ENCODE measurements at places on chromosomes 16 and 17. TPM values are rescaled to one million over a fixed set of nuclear protein-coding genes. Genes with fewer than 3 reads are reported as not detected.

Gene PERCC1
- 0.43 TPM for polyA plus RNA-seq

Gene PLCD3
- polyA plus RNA-seq, result 55.8 TPM

Gene TPSD1
- polyA plus RNA-seq, result not detected

Gene ZFP3
- 11.6 TPM for polyA plus RNA-seq

Gene PPP1R27
- 52.6 TPM for polyA plus RNA-seq

Gene KRTAP4-4
- polyA plus RNA-seq, result not detected

DNA sequence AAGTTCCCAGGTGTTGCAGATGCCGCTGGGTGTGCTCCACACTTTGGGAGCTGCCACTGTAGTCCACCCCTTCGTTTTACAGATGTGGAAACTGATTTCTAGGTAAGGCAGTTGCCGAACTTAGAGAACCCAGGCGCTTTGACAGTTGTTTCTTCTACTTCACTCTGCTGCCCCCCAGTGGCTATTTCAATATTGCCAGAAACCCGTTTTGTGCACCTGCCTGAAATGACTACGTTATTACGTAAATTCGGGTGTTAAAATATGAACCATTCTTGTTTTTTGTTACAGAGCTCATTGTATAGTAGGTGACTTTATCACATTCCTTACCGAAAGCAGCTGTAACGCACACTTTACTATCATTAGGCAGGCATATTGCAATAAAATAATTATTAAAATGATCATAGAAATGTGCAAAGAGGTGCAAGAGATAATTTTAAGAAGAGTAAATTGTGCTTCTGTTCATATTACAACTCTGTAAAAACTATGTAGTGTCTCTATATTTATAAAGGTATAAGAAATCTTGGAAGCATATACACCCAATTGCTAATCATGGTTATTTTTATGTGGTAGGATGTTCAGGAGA, 44.9 kb downstream of the OTOA start:
- DNase-seq, result peak; percentile 59

GRCh38 chr17:80018917-80019651, 16.6 kb downstream of the TBC1D16 start:
- DNase-seq, result no peak

DNA sequence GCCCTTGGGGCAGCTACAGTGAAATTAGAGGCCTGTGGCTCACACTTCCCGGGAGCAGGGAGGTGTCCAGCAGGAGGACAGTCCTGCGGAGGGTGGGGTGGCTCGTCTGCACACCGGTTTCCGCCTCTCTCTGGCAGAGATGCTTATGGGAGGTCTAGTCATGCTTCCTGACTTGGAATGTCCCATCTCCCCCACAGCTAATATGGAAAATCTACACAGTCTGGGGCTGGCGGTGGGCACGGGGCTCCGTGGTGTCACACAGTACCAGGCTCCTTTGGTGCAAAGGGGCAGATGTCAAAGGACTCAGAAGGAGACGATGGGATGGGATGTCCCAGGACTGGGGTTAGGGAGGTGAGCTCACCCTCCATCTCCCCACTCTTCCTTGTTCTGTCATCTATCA, 44.1 kb upstream of the DOC2B start:
- DNase-seq, result no peak

DNA sequence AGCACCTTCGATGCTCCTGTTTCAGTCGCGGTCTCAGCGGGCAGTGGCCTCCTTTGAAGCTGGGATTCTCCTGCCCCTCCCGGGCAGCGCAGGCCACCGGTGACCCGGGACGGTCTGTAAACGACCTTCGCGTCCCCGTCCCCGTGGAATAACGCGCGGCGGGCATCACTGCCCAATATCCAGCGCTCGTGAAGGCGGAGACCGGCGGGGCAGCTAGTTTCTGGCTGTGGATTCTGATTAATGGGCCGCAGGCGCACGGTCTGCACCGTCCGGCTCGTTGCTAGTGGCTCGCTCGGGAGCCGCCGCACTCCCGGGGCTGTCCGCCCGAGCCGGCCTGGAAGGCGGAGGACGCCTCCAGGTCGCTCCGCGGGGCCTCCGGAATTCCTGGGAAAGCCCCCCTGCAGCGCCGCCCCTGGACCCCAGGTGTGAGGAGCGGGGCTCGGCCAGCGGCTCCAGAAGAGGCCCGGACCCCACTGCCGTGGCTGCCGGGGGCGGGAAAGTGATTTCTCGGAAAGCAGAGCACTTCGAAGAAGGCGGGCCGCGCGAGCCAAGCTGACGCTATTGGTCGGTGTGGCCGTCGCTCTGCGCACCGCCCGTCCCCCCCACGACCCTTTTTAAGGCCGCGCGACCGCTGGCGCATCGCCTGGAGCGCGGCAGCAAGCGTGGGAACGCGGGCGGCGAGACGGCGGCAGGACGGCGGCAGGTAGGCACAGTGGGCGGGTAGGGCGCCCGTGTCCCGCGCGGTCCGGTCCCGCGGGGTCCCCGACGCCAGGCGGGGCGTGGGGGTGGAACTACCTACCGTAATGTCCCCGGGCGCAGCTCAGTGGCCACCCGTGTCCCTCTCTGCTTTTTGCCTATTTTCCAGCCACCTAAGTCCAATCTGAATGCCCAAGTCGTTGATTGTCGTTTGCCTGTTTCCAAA, at the start of gene IRF8:
Gene IRF8 (plus strand): TSS at position 642 of the 922 bp plus-strand sequence. CDS start 3,854 bp downstream, outside the sequence.
- peak; percentile 87 for DNase-seq

- no peak for DNase-seq
Measured at GRCh38 chr17:74244548-74244947, 29.5 kb upstream of the DNAI2 start.

DNA sequence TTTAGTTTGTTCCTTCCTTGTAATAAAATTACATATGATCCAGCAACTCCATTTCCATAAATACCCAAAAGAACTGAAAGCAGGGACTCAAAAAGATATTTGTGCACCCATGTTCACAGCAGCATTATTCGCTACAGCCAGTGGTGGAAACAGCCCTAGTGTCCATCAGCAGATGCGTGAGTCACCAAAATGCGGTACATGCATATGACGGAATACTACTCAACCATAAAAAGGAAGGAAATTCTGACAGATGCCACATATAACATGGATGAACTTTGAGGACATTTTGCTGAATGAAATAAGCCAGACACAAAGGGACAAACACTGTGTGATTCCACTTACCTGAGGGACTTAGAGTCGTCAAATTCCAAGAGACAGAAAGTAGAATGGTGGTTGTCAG, 9.1 kb upstream of the SLC47A2 start:
- no peak for DNase-seq

- DNase-seq, result no peak
Measured at GRCh38 chr17:74770498-74771318, 5.4 kb downstream of the NAT9 start.

- no peak for DNase-seq
Measured at GRCh38 chr16:23691483-23692189, 12.9 kb downstream of the PLK1 start.

- DNase-seq, result no peak
Measured at GRCh38 chr16:68685685-68686478, 40.8 kb downstream of the CDH3 start.

- DNase-seq, result no peak
Measured at GRCh38 chr17:76537578-76538280, at the start of gene CYGB. TSS of gene CYGB (minus strand) at chr17:76537709. CDS start at chr17:76537542, 167 bp downstream.

- no peak for DNase-seq
Measured at GRCh38 chr16:81174644-81175324, 63.7 kb upstream of the BCO1 start.

- DNase-seq, result no peak
Measured at GRCh38 chr17:63476459-63476853, 405 bp upstream of the ACE start.

GRCh38 chr16:80557037-80557436, 16.2 kb downstream of the DYNLRB2 start:
- no peak for DNase-seq

DNA sequence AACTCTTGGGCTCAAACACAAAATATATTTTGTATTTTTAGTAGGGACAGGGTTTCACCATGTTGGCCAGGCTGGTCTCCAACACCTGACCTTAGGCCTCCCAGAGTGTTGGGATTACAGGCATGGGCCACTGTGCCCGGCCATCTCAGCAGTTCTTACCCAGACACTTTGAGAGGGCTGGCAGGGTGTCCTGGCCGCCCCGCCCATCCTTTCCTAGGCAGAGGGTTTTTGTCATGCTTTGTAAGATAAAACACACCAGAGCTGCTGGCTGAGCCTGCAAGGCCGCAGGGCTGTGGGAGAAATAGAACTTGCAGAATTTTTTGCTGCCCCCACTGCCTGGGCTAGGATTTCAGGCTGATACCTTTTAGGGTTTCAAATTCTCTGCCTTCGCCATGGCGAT, 8.7 kb downstream of the PPL start:
- no peak for DNase-seq

Measured in hindlimb muscle (tissue), 1 donor.